ENCODE measurements at places on chromosomes 11 and 22.

DNA sequence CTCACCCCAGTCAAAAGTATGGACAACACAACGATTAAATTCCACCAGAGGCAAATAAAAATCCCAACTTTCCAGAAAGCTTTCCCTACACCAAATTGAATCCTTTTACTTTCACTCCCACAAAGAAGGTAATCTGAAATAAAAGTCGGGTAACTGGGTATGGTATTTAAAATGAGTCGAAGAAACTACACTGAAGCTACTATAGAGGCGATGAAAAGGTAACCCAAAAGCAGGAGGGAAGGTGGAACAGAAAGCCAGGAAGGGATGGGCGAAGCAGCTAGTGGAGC lies 1.1 kb downstream of the PICALM start:
- DNase-seq, result no peak

GRCh38 chr11:82842019-82842418 lies 58.2 kb downstream of the PRCP start:
- DNase-seq, result no peak

DNA sequence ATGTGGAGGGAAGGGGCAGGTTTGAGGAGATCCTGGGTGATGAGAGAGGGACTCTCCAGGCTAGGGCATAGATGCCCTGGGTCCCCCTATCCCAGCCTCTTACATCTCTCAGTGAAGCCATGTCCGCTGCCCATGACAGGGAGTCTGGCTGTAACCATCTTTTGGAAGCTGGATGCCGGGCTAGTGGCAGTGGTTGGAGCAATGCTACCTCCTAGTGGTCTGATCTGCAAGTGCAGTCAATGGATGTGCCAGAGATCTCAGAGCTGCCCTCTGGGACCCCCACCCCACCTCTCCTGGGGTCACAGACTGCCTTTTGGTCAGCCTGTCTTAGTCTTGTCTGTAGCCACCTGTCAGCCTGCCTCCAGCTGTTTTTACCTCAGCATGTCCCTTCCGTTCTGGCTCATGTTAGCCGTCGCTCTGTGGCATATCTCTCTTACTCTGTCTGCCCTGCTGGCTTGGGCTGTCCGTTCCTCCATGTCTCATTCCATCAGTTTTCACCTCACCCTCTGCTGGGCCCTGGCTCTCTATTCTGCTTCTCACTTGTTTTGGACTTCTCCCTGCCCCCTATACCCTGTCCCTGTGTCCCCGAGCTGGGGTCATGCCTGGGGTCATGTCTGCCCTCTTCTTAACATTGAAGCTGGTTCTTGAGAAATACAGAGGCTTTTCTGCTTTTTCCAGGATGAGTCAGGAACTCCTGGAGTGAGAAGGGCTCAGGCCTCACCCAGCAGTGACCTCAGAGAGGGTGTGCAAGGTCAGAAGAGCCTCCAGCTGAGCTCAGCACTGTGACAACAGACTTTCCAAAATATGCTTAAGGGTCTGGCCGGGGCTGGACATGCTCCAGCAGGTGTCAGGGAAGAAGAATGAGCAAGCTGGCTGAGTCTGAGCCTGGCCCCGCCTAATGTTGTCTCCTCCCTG lies 52.0 kb upstream of the THY1 start:
- DNase-seq, result no peak

GRCh38 chr11:130006929-130007328 lies 4.3 kb upstream of the PRDM10 start:
- DNase-seq, result no peak

- DNase-seq, result no peak
These were observed 13.5 kb downstream of the TEAD1 start for GRCh38 chr11:12687740-12688139.

DNA sequence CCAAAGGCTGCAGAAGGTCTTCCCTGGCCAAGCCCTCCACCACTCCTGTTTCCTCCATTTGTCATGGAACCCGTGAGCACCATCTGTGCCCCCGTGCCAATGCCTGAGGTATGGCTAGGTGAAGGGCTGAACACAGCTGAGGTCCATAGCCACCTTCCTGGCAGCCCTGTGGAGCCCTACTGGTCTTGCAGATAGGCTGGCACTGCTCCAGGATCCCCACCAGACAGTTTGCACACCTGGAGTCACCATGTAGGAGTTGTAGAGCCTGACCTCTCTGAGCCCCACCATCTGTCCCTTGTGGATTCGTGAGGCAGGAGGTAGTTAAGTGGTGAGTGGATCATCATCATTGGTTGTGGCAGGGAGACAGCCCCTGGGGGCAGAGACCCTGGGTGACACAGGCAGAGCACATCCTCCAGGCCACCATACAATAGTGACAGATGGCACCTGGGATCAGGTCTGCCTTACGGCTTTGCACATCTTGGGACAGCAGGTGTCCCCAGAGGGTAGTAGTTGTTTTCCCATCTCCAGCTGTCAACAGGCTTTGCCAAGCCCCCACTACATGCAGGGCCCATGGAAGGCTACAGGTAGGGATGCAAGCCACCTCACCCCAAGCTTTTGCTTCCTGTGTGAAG lies 52.5 kb upstream of the SUSD2 start:
- DNase-seq, result no peak

DNA sequence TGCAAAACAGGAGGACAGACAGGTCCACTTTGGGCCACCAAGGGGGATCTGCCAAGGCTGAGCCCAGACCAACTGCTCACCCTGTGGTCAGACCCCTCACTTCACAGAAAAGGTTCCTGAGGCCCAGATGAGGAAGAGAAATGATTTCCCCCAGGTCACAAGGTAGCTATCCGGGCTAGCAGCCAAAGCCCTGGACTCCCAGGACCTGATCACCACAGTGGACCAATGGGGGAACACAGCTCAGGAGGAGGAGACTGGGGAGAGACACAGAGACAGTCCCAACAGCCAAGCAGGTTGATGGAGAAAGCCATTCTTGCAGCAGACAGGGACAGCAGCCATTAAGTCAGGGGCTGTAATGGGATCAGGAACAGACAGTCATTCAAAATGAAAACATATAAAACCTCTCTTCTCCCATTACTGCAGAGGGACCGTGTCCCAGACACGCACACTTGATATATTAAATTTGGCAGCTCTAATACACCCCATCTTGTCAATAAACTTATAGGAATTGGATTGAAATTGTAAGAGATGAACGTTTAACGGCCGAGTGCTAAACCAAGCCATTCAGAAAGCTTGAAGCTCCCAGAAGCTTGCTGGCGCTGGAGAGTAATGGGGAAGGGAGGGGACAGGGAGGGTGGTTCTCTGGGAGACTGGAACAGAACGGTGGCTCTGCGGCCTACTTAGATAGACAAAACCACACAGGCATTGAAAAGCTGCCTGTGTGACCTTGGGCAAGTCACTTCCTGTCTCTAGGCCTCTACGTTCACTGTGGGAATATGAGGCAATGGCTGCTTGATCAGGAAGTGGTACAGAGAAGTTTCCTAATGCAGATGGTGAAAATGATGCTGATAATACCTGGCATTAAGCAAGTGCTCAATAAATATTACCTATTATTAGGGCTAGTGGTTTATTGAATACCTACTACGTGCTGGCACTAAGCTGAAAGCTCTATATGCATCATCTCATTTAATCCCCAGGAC lies 16.0 kb downstream of the ZMAT5 start:
- DNase-seq, result no peak

DNA sequence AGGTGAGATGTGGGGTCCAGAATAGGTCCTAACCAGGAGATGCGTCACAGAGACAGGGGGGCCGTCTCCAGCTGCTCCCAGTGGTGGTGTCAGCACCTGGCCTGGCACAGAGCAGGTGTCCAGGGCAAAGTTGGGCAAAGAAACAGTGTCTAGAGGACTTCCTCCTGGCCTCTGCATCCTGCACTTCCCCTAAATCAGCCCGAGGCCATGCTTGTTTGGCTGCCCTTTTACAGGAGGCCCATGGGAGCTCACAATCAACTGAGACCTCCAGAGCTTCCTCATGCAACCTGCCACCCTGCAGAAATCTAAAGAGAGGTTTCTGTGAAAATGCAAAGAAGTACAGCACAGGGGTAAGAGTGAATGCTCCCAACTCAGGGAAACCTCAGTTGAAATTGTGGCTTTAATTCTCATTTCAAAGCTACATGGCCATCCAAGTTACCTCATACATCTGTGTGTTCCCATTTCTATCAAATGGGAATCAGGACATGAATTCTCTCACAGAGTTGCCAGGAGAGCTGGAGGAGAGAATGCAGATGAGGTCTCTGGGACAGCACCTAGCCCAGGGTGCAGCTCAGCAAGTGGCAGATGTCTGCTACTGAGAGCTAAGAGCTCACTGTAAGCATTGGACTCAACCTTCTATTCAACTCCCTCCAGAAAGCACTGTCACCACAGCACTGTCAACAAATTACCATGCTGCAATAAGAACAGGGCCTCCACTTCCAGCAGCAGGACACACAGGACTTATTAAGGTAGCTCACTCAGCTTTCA lies 32.6 kb downstream of the TCIRG1 start:
- DNase-seq, result no peak

DNA sequence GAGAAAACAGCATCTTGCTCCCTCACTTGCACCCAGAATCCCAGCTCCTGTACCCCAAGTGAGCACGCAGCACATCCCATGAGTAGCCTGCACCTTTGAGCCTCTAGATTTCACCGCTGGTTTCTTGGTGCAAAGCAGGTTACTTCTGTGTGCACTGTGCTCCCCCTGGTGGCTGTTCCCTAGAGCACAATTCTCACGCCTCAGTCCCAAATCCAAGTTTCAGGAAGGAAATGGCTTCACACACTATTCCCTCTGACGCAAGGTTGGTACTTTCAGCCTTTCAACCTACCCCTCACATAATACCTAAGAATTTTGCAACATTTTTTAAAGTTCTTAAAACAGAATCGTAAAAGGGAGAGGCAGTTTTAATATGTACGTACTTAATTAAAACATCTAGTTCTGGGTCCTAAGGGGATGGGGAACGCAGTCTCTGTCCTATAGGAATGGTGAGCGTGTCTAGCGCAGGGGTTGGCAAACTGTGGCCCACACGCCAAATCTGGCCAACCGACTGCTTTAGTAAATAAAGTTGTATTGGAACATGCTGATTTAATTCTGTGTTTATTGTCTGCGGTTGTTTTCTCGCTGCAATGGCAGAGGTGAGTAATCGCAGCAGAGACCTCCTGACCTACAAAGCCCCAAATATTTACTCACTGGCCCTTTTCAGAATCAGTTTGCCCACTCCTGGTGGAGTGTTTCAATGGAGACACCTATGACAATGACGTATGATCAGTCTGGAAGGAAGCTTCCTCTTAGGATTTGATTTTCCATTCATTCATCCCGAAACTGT lies 27.5 kb downstream of the DHCR7 start:
- no peak for DNase-seq

DNA sequence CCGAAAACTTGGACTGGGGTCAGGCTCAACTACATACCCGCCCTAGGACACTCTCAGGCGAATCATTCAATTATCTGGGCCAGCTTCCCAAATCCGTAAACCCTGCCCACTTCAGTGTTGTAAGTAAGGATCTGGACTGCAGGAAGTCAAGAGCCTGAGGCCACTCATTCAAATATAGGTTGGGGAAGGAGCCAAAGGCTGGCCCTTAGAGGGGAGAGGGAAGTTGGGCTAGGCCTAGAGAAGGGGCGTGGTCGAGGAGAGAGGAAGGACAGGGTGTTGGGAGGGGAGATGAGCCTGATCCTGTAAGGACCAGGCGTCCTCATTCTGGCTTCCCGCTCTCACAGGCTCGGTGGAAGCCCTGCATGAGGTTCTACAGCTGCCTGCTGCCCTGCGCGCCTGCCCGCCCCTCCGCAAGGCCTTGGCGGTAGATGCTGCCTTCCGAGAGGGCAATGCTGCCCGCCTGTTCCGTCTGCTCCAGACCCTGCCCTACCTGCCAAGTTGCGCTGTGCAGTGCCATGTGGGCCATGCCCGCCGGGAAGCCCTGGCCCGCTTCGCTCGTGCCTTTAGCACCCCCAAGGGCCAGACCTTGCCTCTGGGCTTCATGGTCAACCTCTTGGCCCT lies 3.0 kb downstream of the SAC3D1 start:
- no peak for DNase-seq

DNA sequence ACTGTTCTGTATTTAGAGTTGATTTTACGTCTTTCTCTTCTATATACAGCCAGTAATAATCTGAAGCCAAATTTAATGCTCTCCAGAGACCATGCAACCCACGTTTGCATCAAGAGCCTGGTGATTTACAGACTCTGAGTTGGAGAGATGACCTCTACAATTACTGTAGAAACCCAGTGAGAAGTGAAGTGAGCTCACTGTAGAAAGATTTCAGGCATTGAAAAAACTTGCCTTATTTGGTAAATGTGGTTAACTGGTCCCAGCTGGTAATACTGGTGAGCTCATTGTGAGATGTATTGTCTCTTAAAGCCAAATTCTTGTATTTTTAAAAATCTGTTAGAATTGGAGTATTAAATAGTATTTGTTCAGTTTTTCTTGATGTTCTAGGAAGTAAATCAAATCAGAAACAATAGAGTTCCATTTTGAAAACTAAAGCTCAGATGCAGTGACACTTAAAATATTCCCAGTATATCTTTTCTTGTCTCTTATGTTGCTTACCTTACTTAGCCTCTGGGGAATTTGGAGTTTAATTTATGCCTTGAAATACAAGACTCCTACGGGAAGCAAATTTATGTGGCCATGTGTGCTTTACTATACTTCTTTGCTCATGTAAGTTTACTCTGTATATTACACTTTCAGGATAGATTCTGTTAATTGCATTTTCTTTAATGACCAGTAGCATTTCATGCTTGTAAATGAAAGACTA lies 189.9 kb downstream of the ARHGAP42 start:
- DNase-seq, result no peak

GRCh38 chr11:10324474-10324873 lies 19.6 kb downstream of the ADM start:
- no peak for DNase-seq

Data from stimulated activated CD8-positive, alpha-beta memory T cell treated with anti-CD3 and anti-CD28 coated beads, Interleukin-2, amount 100 ng/mL, for 1 hour (primary cell).